ENCODE measurements at places on chromosomes 2 and 18. TPM values are rescaled to one million over a fixed set of nuclear protein-coding genes. Genes with fewer than 3 reads are reported as not detected.

- peak; percentile 72 for DNase-seq
These were observed at the start of gene IL1R2 for GRCh38 chr2:101991721-101992145. IL1R2 (plus strand) TSS chr2:101991960; CDS start chr2:102008576, 16,616 bp downstream.

- no peak for DNase-seq
These were observed 91.9 kb downstream of the COL3A1 start for GRCh38 chr2:189066037-189066436.

GRCh38 chr2:29650631-29651097, 270.7 kb downstream of the ALK start:
- DNase-seq = no peak

- no peak for DNase-seq
These were observed 86.7 kb downstream of the ATL2 start for GRCh38 chr2:38290332-38290731.

- no peak for DNase-seq
These were observed 520.5 kb upstream of the CDH7 start for GRCh38 chr18:65230311-65230710.

GRCh38 chr18:21803495-21803894, 62.9 kb downstream of the MIB1 start:
- DNase-seq = no peak

DNA sequence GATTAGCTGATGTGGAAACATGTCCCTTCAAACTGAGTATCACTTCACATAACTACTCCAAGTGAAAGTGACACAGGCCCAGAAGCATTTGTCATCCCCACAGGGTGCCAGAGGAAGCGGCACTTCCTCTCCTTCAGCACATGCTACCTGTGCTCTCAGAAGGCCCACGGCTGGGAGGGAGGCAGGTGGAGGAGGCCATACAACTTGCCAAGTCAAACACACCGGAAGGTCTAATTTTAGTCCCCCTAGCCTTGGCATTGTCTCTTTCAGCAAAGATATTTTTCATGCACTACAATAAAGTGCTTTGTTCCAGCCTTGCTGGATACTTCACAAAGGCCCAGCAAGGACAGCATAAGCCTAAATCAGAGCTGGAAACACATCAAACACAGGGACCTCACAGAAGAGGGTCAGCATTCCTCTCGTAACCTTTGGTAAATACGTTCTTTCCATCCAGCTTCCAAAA, 38.0 kb downstream of the VSNL1 start:
- no peak for DNase-seq

- no peak for DNase-seq
These were observed 5.0 kb downstream of the RAB6C start for GRCh38 chr2:129984426-129984825.

The ATP6V1B1 gene
- total RNA-seq = 2.1 TPM

The ACMSD gene
- total RNA-seq = not detected

The CXCR1 gene
- total RNA-seq = 5.3 TPM

The COLEC11 gene
- total RNA-seq = 1.5 TPM

The CYP27A1 gene
- 180 TPM for total RNA-seq

The CD8A gene
- 7.4 TPM for total RNA-seq
